Activated T-cell treated with anti-CD3 and anti-CD28 coated beads, Interleukin-2, amount 50 U/mL, for 4 hours (primary cell): ENCODE measurements at places on chromosomes 5 and 9. TPM values are rescaled to one million over a fixed set of nuclear protein-coding genes. Genes with fewer than 3 reads are reported as not detected.

The FBLL1 gene
- 0.15 TPM for total RNA-seq

The PCDHGA3 gene
- not detected for total RNA-seq

The QRFP gene
- not detected for total RNA-seq

The MSH3 gene
- 15.1 TPM for total RNA-seq

The AGXT2 gene
- not detected for total RNA-seq

The UBE2QL1 gene
- not detected for total RNA-seq

The GLRA1 gene
- total RNA-seq, result not detected

The S100Z gene
- not detected for total RNA-seq

GRCh38 chr5:94793113-94793815, 174.8 kb downstream of the SLF1 start:
- DNase-seq, result no peak

DNA sequence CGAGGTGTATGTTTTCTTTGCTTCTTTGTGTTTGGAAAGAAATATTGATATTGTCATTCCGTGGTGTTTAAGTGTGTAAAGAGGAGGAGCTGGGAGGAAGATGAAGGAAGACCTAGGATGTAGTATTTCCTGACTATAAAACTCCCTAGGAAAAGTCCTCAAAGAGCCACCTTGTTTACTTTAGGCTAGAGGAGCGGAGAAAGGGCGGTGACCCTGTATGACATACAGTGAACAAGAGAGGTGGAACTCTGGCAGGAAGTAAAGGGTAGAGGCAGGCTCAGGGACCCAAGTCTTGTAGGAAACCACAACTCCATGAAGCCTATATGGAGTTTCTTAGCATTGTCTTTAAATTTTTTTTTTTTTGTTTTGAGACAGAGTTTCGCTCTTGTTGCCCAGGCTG, 303.9 kb downstream of the DOCK8 start:
- no peak for DNase-seq

GRCh38 chr9:35563791-35564197, 41.3 kb upstream of the TESK1 start:
- DNase-seq, result no peak

GRCh38 chr5:138359621-138360020, 7.1 kb downstream of the KDM3B start:
- DNase-seq, result no peak

GRCh38 chr5:72166070-72166979, 59.0 kb downstream of the MAP1B start:
- DNase-seq, result no peak

DNA sequence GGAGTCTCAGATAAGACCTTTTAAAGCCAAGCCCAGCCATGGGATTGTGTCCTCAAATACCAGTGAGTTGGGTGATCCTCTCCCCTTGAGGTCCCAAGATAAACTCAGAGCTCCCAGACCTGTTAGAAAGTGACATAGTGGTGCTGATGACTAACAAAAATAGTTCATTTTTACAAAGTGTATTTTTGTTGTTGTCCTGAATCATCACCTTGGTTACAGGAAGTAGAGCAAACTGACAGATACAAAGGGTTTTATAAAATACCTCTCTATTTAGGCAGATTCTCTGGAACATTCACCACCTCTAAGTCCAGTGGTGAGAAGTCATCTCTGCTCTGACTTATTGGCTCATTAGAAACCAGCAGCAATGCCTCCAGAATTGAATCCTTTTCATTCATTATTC, 259.3 kb downstream of the CEMIP2 start:
- DNase-seq, result no peak

DNA sequence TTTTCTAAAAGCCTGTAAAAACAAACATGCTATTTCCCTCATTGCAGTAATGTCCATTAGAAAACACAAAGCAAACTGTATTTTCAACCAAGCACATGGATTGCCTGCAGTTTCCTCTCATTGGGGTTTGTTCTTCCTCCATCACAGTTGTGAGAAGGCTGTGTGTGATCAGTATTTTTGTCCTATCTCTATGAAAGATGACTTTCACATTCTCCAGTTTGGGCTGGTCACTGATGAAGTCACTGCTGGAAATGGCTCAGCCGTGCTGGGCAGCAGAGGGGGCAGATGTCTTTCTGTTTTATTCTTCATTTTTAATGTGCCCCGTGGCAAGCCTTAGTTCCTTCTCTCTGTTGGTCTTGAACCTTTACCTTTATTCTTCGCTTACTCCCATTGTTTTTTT, 288.9 kb upstream of the MPDZ start:
- DNase-seq, result no peak

DNA sequence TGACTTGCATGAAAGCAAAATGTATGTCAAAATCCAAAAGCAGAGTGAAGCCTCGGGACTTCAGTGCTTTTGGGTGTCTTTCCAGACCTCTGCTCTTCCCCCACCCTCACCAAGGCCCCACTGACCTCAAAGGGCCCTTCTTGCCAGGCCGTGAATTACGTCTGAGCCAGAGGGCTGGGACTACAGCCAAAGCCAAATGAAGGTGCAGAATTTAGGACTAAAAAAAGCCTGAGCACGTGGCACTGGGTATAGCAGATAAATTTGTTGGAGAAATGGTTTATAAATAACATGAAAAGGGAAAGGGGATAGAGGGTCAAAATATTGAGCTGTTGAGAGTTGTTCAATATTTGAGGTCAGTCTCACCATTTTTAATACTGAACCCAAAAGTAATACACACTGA, 163.4 kb downstream of the GHR start:
- no peak for DNase-seq

GRCh38 chr9:11549311-11549794, 936.6 kb upstream of the PTPRD start:
- no peak for DNase-seq

DNA sequence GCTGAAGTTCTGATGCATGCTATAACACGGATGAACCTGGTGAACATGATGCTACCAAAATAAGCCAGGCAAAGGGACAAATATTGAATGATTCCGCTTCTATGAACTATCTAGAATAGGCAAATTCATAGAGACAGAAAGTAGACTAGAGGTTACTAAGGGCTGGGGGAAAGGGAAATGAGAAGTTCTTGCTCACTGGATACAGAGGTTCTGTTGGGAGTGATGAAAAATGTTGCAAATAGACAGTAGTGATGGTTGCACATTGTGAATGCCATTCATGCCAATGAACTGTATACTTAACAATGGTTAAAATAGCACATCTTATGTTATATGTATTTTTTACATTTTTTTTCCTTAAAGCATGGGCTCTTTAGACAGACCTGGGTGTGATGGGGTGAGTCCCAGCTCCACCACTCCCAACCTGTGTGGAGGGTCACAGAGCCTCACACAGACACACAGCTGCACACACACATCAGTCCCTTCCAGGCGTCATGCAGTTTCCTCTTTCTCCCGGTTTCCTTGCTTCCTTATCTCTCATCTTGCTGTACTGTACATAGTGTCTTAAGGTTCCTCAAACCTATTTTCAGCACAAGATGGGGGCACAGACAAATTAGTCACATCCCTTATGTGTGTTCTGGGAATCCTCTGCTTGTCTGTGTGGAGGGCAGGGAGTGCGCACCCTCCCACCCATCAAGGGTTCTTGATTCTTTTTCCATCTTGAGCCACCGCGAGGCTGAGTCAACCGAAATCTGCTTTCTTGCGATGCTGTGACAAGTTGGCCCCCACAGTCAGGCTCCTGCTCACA, 192.9 kb downstream of the CRB2 start:
- no peak for DNase-seq

DNA sequence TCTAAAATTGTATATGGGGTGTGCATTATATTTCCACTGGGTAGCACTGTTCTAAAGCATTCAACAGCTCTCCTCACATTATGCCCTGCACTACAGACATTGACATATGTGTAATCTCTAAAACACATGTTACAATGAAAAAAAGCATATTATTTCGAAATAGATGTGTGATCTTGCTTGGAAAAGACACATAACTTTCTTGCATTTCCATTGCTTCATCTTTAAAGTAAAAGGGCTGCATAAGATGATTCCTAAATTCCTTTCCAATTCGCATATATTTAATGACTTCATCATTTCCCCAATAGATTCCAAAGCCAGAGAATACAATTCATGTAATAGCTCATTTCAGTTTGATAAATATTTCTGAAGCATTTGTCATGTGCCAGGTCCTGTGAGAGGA, 566.9 kb downstream of the PDE4D start:
- DNase-seq, result no peak

DNA sequence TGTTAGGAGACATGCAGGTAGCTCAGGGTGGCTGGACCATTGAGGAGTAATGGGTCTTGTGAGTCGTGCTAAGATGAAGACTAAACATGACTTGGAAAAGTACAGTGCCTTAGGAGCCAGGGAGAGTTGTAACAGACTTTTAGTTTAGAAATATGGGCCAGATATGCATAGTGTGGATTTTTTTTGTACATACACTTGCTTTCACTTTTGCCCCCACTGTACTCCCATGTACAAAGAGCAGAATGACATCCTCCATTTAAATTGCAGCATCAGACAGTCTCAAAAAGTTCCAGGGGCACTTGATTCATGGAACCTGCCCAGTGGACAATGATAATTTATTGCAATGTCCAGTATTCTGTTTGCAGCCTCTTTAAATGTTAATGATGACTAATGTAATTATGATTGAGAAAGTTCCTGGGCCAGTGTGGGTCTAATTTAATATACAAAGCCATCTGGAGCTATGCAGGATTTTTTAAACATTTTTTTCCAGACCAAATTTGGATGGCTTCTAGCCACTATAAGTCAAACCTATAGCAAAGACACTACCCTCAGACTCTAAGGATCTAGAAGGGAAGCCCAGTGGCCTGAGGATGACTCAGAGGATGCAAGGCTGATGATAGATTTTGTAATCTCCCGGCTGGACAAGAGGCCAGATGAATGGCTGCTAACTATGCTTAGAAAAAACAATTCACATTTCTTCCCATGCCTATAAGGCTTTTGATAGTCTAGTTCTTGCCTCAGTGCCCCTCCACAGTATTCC, 80.1 kb downstream of the TRPC7 start:
- DNase-seq, result no peak

DNA sequence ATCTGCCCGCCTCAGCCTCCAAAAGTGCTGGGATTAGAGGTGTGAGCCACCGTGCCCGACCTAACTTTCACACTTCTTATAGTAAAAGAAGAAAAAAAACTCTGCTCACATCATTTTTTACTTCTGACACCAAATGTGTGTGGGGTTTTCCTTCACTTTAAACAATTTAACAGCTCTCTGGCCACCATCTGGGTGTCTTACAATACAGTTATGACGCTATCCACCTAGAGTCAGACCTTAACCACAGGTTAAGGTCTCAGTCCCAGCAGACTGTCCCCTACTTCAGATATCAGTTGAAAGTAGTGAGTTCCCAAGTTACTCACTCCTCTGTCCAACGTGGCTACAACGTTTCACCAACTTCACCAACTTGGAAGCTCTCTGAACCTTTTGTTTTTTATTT, 15.4 kb upstream of the ATP6V1G1 start:
- no peak for DNase-seq

- no peak for DNase-seq
Measured at GRCh38 chr9:122806661-122807060, 6.7 kb downstream of the OR1K1 start.

DNA sequence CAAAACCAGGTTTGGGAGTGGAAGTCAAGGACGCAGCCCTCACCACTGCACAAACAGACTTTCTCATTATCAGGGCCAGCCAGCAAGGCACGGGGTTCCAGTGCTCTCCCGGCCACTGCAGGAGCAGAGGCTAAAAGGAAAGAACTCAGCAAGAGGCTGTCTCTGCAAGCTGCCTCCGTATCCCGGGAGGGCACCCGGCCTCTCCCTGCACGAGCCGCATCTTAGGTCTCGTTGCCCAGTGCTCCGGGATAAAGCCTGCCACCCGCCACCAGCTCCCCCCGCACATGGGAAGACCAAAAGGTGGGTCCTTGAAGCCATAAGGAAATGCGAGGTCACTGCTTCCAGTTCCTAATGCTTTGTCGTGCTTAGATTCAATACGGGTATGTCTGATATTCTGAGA, 117.2 kb upstream of the SARDH start:
- no peak for DNase-seq

GRCh38 chr9:90489066-90489465, 153.6 kb downstream of the DIRAS2 start:
- no peak for DNase-seq

- no peak for DNase-seq
Measured at GRCh38 chr9:89878687-89879086, 273.9 kb downstream of the GADD45G start.

DNA sequence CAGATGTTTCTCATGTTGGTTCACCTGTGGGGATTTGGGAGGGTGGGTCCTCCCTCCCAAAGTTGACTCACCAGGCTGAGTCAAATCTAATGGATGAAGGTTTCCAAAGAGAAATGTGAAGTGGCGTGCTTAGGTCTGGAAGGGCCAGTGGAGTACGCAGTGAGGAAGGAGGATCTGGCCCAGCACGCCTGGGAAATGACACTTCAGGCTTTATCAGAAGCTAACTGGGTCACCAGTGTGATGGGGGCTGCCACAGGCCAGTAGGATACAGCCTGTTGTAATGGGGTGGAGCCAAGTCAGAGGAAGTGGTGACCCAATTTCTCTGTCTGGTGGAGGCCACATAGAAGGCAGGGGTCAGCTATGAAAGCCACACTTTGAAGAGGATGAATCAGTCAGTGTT, 18.0 kb downstream of the POLR1E start:
- DNase-seq, result no peak

GRCh38 chr9:86486891-86487837, 133.0 kb upstream of the TUT7 start:
- no peak for DNase-seq

DNA sequence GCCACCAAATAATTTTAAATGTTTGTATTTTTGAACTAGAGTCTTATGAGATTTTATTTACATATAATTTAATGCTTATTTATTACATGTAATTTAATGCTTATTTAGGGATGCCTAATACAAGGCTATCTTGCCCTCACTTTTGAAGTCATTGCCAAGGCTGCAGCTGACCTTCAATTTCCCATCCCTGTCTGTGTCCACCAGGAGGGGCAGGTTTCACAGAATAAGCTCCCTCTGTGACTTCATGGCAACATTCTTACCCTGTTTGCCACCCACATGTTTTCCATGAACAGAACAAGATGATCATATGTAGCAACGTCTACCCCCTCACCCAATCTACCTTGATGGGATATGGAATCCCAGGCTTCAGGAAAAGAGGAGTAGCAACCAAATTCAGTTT, 27.0 kb downstream of the C5 start:
- no peak for DNase-seq

DNA sequence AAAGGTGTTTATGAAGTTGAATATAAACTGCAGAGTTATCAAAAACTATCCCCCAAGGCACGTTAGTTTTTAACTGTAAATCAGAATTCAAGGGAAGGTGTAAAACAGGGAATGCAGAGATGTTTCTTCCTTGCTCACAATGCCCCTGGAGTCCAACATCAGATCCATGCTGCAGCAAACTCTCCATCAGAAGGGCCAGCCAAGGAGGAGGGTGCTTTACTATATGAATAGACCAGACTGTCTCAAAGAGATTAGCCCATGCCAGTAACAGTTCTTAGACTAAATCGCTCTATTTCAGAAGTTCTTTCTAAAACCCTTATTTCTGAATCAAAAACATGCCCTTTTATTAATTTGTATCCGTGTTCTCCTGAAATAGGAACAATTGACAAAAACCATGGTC, 362.8 kb upstream of the RPS23 start:
- no peak for DNase-seq
